ENCODE measurements at places on chromosomes 12 and 14.

- no peak for DNase-seq
Observed at GRCh38 chr12:32066206-32066605, 40.4 kb upstream of the BICD1 start.

DNA sequence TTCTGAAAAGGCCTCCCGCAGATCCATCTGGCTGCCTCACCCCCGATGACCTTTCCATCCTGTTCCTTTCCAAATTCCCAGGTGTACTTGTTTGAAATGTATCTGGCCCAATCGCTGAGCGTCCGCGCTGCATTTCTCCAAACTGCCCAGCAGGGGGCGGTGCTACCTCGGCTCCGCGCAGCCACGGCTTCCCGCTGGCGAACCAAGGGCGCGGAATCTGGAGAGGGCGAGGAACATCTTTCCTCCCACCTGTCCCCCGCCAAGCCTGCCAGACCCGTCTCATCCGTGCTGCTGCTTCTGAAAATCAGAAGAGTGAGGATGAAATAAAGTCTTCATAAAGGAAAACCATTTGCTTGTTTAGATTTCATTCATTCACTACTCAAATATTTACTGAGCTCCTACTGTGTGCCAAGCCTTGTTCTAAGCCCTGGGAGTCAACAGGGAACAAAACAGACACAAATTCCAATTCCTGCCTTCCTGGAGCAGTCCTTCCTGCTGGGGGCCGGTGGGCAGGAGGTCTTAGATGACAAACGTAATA lies 16.8 kb upstream of the MYL2 start:
- DNase-seq, result peak; percentile 33

GRCh38 chr12:68998041-68998440 lies 65.1 kb upstream of the CPM start:
- no peak for DNase-seq

DNA sequence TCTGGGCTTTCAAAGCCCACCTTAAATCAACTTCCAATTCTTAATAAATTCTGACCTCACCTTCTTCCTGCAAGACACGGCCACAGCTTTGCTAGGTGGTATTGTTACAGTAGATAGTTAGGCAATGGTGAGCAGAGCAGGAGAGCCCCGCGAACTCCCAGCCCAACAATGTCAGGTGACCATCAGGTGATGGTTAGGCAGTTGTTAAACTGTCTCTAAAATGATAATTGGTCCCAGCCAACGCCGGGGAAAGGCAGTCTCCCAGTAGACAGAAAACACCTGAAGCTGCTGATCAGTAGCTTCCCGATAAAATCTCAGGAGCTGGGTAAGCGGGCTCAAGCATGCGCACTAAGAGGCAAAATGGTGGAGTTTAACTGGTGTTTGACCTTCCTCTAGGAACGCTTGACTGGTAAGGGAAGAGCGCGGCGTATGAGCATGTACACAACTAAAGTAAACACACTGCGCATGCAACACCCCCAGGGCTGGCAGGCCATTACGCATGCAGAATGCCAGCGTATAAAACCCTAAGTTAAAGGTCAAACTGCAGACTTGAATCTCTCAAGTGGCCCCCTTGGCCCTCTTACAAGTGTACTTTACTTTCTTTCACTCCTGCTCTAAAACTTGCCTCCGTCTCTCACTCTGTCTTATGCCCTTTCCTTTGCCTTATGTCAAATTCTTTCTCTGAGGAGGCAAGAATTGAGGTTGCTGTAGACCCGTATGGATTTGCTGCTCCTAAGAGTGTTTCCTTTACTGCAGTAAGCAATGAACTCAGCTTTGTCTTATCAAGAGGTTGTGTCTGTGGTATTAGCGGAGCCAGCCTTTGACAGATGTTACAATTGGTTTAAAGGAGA lies 113.5 kb downstream of the C12orf75 start:
- DNase-seq, result no peak

DNA sequence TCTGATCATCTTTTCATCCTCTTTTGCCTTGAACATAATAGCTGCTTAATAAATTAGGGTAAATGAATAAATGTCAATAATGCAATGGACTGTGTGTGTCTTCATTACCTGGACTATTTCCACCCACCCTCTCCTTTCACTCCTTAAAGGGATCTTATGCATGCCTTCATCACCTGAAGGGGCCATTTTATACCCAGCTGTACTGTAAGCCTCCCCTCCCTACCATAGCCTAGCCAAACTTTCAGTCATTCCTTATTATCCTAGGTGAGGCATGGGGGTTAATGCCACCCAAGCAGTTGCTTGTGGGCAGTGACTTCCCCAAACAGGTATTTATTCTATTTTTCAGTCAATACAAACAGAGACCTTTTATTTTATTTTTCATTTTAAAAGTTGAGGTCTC lies 127.8 kb upstream of the PARP11 start:
- no peak for DNase-seq

GRCh38 chr12:11739980-11740577 lies 90.6 kb downstream of the ETV6 start:
- DNase-seq, result no peak

DNA sequence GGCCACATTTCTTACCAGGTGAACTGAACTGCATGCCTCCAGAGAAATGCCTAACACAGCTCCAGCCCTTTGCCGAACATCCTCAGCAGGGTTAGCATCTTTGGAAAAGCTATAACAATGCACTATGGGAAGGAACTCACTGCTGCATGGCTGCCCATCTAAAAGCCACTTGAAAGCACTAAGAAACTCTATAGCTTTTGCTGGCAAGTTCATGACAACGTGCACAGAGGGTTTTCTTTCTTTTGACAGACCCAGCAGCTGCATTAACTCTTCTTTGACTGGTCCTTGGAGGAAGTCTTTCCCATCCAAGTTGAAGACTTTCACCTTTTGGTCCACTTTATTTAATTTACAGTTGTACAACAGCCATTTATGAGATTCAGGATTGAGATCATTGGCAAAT lies 5.3 kb downstream of the TRMT5 start:
- no peak for DNase-seq

GRCh38 chr12:56150563-56150962 lies 1.8 kb upstream of the MYL6B start:
- DNase-seq, result no peak

DNA sequence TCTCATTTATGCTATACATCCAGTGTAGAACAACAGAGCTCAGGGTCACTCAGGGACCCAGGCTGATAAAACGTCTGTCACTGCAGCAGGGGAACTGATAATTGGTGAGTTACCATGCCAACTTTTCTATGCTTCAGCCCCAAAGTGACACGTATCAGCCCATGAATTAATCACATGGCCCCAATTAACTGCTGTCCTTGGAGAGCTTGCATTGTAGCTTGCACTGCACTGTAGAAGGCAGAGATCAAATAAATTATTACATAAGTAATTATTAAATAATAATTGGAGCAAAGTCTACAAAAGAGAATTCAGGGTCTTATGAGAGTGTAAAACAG lies 144.6 kb downstream of the SUDS3 start:
- no peak for DNase-seq

DNA sequence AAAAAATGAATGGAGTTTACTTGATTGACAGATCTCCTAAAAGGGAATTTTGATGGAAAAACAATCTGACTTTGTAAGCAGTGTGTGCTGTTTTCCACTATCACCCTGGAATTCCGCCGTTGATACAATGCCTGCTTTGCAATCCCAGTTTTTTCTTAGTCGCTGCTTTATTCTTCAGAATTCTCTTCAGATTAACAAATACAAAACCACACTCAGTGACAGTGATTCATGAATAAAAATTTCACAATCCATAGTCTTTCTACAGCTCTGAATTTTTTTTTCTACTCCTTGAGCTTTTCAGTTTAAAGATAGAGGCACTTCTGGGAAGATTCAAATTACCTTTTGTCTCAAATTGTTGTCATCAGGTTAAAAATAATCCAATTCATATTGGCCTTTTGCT lies 44.6 kb upstream of the KITLG start:
- DNase-seq, result no peak

DNA sequence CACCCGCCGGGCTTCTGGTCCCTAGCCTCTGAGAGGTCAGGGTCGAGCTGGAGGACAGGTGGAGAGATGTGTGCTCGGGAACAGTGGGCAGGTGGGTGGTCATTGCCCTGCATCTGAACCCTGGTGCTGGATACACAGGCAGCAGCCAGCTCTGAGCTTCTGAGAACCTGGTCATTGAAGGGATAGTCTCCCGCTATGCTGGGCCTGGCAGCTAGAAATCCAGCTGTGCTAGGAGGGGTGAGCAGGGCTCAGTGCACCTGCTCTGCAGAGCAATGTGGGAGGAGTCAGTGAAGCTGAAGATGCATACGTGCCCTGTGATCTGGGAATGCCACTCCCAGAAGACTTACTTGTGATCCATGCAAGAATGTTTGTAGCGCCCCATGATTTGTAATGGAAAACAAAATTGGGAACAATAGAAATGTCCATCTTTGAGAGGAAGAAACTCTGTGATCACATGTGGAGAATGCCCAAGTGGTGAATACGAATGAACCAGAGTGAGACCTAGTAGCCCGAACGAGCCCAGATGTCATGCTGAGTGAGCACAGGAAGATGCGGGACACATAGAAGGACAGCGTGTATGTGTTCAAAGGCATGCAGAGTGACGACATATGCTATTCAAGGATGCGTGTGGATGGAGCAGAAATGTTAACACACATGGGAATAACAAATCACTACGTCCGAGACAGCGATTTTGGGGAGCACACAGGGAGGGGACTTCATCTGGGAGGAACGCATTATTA lies 63.4 kb downstream of the AACS start:
- DNase-seq, result no peak

DNA sequence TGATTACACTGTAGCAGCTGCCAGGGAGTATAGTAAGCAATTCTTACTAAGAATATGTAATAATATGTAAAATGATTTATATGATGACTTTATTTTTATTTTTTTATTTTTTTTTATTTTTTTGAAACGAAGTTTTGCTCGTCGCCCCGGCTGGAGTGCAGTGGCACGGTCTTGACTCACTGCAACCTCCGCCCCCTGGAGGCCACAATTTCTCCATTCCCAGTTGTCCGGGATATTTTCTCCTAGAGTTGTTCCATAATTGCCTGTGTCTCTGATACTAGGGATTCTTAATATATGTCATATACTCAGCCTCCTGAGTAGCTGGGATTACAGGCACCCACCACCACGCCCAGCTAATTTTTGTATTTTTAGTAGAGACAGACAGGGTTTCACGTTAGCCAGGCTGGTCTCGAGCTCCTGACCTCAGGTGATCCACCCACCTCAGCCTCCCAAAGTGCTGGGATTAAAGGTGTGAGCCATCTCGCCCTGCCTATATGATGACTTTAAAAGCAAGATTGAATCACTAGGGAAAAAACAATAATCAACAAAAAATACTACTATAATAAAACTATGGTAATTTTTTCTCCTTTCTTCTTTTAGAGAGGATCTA lies 12.2 kb upstream of the ITPR2 start:
- DNase-seq, result no peak

- no peak for DNase-seq
Observed at GRCh38 chr14:102606296-102606695, 13.8 kb downstream of the RCOR1 start.

DNA sequence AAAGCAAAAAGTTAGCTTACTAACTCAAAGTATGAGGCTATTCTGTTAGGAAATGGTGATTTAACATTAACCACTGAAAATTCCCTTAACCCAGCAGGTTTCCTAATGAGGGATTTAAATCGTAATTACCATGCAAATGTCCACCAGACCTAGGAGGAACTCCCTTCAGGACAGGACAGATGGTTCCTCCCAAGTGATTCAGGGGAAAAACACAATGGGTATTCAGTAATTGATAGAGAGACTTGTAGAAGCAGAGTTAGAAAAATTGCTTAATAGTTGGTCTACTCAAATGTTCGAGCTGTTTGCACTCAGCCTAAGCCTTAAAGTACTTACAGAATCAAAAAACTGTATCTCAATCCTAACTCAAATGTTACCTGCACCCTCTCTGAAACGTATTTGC lies 21.6 kb downstream of the RERGL start:
- no peak for DNase-seq

DNA sequence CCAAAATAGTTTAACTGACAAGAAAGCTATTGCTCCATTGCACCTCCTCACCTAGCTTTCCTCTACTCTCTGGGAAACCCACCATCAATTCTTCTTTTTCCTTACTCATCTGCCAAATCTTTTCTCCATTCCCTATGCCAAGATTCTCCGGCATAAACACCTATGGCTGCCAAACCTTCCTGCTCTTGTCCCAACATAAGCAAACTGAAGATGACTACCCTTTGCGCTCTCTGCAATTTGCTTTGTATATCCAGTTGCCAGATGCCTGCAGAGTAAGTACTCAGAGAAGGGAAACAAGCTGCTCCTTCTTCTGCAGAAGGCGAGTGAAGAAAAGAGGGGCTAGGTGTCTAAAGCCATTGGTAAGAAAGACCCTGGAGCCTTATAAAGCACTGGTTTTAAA lies 11.5 kb downstream of the PTGER2 start:
- no peak for DNase-seq

DNA sequence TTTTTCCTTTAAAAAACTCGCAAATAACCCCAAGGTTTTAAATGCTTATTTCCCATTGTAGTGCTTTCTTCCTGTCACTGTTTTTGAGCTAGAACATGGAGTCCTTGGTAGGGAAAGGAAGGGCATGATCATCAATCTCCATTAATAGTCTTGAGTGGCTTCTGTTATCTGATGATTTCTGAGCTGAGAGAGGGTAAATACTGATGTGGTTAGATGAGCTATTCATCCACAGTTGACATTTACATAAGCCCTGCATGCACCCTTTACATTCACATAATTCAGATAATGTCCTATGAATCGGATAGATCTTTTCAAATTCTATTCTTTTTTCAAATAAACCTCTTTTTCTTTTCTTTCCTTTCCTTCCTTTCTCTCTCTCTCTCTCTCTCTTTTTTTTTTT lies 81.4 kb downstream of the NTN4 start:
- DNase-seq, result no peak

GRCh38 chr12:21598651-21599050 lies 6.0 kb downstream of the GYS2 start:
- no peak for DNase-seq

GRCh38 chr12:57708296-57708695 lies 14.4 kb downstream of the OS9 start:
- DNase-seq, result no peak

GRCh38 chr14:105469456-105470349 lies 4.9 kb upstream of the CRIP2 start:
- no peak for DNase-seq

DNA sequence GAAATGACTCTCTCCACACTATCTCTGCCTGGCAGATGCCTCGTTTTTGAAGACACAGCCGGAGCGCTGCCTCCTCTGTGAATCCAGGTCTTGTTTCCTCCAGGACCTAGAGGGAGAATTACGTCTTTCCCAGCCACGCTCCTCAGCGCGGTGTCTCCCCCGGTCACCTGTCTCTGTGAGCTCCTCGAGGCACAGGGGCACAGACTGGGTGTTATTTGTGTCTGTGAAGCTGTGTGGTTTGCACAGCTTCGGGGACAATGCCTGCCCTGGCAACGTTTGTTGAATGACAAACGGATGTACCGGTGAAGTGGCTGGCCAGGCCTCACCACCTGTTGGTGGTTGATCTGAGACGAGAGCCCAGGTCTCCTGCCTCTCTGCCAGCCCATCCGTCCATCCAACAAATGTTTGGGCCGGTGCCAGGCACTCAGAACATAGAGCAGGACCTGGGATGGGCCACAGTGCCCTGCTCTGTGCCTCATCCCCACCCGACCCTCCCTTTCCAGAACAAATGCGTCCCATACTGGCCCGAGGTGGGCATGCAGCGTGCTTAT lies 6.1 kb downstream of the PTPN6 start:
- no peak for DNase-seq

GRCh38 chr12:107352347-107353081 lies 259.2 kb upstream of the CRY1 start:
- DNase-seq, result no peak

All from stimulated activated CD8-positive, alpha-beta memory T cell treated with anti-CD3 and anti-CD28 coated beads, Interleukin-4, amount 100 ng/mL, for 24 hours (primary cell).